Hematopoietic multipotent progenitor cell (in vitro differentiated cells): ENCODE measurements at places on chromosomes 11 and 22.
A peak's percentile ranks its signal among the peaks of the same experiment; 100 is the strongest.

DNA sequence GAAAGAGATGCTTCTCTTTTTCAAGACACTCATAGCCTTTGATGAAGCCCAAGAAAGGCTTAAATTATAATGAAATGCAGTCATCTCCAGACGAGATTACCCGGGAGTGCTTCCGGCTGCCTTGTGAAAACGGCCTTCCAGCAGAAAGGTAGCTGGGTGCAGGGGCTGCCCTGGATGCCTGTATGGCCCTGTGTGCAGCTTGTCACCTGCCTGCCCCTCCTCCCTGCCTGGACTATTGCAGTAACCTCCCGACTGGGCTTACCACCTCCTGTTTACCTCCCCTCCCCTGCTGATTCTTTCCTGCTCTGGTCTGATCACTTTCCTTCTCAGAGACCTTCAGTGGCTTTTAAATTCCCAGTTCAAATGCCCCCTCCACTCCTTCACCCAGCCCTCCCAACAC, 126.4 kb upstream of the SYT13 start:
- DNase-seq = no peak

- no peak for DNase-seq
Measured at GRCh38 chr22:27242917-27243589, 558.5 kb downstream of the MN1 start.

DNA sequence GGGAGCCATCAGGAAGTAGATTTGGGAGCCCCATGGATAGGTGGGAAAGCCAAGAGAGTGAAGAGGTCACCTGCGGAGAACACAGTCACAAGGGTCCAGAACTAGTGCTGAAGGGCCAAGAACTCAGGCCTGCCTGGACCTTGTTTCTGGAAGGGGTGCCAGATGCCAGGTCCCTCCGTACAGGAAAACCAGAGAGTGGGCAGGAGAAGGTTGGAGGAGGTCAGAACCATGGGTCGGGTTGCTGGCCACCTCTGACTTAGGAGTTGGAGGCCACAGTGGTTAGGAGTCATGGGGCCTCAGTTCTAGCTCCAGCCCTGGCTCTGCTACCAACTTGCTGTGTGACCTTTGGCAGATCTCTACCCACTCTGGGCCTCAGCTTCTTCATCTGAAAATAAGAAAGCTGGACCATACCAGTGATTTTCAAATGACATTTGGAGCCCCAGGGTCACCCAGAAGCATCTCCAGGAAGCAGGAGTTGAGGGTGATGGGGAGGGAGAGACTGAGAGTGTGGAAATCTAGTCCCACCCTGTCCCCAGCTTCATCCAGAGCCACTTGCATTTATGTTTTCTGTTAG, 20.8 kb upstream of the TUB start:
- DNase-seq = no peak

DNA sequence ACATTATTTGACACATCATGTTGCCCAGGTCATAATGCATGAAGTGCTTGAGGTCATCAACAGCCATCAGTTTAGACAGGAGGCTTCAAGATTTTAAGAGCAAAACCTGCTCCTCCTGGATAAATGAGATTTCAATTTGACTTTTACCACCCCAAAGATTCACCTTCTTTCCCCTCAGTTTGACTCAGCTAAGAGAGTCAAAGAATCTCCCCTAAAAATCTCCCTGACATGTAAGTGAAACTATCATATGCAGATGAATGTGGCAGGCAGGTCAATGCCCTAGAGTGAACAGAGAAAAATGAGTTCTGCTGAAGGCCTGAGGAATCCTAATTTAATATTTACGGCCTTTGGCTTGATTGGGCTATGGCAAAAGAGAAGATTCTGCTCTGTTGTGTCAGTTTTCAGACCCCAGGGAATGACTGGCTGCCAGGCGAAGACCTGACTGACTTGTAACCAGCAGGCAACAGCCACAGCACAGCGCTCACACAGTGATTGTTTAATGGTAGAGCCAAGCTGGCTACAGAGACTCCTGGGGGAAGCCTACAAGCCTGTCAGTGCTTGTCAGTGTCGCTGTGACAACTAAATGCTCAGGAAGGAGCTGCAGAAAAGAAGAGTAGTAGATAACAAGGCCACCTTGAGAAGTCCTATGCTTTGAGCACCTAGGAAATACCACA, 491.2 kb upstream of the LRRC4C start:
- DNase-seq = no peak

- no peak for DNase-seq
Measured at GRCh38 chr11:65211293-65212105, 29.8 kb downstream of the CAPN1 start.

DNA sequence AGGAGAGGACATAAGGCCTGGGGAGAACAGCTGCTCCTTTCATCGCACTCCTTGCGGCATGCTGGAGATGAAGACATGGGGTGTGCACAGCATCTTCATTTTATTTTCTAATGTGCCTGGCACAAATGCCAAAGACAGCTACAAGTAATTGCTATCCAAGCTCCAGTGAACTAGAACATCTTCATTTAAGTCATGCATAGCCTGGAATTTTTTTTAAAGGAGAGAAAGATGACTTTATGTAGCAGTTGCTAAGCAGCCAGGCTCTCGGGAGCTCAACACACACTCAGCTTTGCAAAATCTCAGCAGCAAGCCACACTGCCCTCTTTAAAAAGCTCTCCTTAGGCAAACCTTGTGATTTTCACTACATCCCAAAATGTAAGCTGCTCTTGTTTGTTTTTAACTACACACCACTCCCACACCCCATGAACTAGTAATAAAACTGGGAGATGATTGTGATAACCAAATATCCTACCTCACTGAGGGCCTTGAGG, 164.5 kb upstream of the POU2AF2 start:
- DNase-seq = no peak

DNA sequence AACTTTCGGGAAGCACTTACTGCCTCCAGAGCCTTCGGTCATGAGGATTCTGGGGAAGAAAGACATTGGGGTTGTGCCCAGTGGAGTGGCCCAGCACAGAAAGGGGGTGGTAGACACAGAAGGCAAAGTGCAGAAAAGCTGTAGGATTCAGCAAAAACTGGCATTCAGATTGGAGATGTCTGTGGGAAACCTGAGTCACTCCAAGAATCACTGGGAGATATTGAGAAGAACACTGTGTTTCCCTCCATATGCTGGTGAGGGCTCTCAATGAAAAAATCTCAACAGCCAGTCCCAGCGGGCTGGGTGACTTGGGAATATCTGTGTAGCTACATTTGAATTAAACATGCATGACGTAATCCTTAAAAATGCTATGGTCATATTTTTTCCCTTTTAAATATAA, 61.2 kb upstream of the RCN1 start:
- no peak for DNase-seq

DNA sequence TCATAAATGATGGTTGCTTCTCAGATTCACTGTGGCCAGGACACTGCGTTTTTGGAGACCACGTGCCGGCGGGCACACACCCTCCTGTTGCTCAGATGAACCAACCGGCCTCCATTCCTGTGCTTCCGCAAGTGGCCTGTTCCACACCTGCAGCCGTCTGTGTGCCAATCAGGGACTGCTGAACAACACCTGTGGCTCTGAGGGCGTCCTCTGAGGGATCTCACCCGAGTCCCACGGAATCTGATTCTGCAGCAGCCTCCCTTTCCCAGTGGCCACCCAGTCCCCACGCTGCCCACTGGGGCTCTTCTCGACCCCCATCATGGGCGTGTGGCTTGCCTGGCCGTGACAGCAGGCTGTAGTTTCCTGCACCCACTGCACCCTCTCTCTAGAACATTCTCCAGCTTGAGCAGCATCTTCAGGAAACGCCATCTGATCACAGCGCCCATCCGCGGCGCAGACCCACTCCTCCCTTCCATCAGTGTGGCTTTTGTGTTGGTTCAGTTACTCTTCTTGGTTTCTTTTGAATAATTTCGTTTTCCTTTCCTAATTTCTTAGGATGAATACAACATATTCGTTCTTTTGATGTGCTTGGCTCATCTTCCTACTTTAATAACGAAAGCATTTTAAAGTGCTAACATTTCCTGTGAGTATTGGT, 100.3 kb upstream of the SLC22A12 start:
- no peak for DNase-seq

DNA sequence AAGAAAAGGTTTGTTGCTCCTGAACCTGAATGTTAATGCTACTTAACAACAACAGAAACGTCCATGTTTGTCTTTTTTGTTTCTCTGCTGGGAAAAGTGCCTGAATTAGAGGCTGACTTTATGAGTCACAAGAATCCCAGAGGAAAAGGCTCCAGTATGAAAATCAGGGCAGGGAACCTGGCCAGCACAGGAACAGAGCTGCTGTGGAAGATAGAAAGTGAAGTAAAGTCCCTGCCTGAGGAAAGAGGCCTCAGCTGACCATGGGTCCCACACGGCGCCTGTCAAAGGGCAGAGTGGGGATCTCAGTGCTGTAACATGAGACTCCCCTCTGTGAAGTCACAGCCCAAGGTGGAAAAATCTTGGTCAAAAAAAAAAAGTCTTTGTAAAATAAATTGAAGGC, 632.3 kb upstream of the CCDC90B start:
- no peak for DNase-seq

DNA sequence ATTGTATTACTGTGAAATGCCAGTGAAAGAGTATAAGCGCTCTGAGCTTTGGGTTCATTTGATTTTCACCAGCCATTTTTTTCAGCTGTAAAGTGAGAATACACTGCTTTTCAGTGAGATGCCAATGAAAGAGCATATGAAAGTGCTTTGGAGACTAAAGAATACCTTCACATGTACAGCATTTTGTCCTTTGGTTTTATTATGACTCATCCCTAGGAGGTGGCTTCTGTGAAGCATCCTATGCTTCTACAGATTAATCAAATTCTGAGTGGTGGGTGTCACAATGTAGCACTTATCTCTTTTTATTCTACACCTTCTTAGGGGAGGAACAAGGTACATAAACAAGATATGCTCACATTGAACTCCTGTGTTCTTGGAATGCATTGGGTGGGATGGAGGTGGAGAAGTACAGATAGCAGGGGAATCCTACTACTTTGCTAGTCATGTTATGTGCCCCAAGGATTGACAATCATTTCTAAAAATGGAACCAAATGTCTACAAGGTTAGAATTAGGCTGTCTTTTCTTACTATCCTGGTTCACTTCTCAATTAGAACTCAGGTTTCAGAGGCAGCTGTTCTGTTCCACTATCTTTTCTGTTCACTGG, 18.7 kb downstream of the TRIM44 start:
- no peak for DNase-seq

- DNase-seq = no peak
Measured at GRCh38 chr22:42976217-42976933, 38.6 kb downstream of the PACSIN2 start.

- DNase-seq = no peak
Measured at GRCh38 chr11:117876059-117876340, 458 bp downstream of the FXYD6 start.

DNA sequence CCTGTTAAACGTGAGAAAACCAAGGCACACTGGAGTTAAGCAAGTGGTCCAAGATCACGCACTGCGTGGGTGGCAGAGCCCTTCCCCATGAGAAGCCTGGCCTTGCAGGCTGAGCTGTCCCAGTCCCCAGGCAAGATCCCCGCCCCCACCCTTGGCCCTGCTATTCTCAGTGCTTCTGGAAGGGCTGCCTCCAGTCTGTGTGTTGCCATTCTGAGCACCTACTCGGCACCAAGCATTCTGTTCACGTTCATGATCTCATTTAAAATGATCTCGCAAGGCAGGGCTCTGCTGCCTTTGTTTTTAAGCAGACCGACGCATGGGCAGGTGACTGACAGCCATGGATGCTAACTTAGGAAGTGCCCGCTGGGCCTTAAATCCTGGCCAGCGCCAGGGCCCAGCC, 62.8 kb downstream of the PHF21B start:
- no peak for DNase-seq

DNA sequence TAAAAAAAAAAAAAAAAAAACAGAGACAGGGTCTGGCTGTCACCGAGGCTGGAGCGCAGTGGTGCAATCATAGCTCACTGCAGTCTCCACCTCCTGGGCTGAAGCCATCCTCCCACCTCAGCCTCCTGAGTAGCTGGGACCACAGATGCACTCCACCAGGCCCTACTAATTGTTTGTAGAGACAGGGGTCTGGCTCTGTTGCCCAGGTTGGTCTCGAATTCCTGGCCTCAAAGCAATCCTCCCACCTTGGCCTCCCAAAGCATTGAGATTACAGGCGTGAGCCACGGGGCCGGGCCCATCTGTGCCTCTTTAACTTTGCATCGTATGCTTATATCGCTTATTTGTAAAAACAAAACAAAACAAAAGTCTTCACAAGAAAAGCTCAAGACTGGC, 3.1 kb downstream of the CPT1A start:
- DNase-seq = peak; percentile 39

DNA sequence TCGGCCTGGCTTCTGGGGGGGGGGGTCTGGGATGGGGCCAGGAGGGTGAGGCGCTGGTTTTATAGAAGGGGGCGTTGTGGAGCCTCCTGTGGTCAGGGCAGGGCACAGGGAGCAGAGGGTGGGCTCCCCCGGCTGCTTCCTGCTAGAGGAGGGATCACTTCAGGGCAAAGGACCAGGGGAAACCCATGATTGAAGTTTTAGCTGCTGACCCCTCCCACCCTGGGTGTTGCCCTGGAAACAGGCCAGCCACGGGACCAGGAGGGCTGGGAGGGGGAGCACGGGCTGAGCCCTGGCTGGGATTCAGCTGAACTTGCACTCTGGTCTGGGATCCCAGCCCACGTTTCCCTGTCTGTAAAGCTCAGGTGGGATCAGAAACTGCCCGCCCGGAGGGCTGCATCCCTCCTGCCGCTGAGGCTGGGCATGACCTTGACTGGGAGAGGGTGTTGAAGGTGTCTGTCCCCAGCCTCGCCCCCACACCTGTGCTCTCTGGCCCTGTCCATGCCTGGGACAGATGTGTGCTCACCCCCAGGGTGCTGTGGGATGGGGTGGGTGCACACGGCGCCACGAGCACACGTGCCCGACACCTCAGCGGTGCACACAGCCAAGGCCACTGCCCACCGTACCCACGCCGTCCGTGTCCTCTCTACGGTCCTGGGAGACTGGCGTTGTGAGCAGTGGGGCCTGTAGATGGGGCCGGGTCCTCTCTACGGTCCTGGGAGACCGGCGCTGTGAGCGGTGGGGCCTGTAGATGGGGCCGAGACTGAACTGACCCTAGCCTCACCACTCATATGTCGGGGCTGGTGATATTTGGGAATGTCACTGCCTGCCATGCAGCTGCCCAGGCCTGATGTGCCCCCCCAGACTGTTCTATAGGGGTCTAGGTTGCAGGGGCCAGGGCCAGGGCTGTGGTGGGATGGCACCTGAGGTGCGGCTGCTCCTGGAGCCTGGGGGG, 2.3 kb downstream of the TSPAN4 start:
- no peak for DNase-seq

GRCh38 chr11:104625246-104625645, 273.0 kb downstream of the CASP12 start:
- no peak for DNase-seq
